ENCODE measurements at places on chromosomes 2 and 18.

- DNase-seq: no peak
These were observed 98.2 kb downstream of the HIBCH start for GRCh38 chr2:190221429-190221828.

- no peak for DNase-seq
These were observed 7.7 kb upstream of the MMADHC start for GRCh38 chr2:149595056-149595963.

- no peak for DNase-seq
These were observed 47.2 kb upstream of the STON1 start for GRCh38 chr2:48482769-48483168.

DNA sequence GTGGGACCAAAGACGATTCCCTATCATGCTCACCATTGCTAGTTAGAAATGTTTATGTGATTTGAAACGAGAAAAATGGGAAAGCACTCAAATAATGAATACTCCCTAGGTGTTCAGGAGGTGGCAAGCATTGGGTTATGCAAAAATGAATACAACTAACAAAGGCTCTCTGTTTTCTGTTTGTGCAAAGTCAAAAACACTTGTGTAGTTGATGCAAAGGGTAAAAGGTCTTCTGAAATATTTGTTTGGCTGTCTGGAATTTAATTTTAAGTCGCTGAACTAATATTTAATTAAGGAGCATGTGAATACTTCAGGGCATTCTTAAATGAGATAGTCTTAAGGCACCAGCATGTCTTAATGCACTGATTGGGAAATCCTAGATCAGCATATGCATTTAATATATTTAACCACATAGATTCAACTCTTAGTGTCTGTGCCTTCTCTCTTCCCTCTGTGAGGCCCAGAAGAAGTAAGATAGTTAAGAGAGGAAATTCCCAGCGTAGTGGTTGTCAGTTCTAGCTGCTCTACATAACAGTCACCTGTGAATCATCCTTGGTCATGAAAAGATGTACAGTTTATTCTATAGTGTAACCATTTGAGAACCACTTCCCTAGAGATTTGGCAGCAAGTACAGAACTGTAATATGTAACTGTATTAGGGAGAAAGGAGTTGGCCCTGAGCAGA lies 111.9 kb downstream of the EPC2 start:
- no peak for DNase-seq

DNA sequence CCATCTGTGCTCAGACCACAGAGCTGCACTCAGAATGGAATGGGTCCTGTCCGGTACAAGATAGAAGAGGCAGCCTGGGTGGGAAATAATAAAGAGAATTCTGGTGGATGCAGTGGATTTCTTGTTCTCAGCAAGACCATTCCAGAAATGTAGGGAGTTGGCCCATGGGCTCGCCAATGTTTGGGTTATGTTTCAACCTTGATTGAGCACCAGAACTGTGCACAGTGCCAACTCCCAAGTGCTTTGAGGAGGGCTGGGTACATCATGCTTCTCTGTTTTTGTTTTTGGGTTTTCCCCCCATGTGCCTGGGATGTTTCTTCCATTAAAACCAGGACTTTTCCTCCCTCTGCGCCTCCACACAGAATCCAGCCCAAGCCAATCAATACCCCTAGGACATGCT lies 304.1 kb downstream of the TNS1 start:
- no peak for DNase-seq

DNA sequence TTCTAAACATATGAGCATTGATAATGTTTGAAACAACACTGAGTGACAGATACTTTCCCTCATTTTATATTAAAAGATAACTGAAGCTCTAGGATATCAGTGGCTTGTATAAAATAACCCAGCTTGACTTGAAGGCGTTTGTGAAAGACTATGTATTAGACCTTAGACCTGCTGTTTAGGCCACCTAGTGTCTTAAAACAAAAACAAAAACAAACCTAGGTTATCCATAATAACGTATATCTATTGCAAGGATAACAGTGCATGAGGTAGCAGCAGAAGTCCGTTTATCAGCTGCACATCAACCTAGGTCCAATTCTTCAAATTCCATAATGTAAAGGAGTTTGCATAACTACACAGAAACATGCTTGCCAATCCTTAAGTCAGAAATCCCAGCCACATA lies 79.5 kb upstream of the MAP2 start:
- DNase-seq: no peak

DNA sequence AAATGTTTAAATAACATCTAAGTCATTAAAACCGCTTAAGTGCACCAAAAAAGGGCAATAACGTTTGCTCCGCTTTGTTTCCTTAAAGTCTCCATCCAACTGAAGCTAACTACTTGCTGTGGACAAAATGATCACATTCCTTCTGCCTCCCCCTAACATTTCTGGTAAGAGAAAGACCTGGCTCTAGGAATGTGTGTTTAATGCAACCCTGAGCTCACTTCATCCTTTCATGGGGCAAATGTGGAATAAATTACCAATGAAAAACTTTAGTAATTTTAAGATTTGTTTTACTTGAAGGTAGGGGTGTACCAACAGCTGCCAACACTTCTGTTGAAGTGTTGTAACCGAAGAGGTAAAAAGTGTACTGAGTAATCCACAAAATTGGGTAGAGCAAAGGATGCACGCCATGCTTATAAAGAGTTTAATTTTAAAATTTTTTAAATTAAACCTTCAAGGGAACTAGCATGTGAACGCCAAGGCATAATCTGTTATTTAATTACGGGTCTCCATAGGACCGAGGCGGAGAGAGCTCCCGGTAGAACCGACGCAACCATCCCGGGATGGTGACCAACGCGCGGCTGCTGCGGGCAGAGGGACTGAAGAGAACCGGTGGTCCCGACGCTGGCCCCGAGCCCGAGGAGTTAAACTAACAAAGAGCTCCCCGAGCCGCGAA lies 1.1 kb downstream of the HNRNPLL start:
- no peak for DNase-seq

- no peak for DNase-seq
These were observed 50.6 kb downstream of the TTC32 start for GRCh38 chr2:19851116-19851695.

DNA sequence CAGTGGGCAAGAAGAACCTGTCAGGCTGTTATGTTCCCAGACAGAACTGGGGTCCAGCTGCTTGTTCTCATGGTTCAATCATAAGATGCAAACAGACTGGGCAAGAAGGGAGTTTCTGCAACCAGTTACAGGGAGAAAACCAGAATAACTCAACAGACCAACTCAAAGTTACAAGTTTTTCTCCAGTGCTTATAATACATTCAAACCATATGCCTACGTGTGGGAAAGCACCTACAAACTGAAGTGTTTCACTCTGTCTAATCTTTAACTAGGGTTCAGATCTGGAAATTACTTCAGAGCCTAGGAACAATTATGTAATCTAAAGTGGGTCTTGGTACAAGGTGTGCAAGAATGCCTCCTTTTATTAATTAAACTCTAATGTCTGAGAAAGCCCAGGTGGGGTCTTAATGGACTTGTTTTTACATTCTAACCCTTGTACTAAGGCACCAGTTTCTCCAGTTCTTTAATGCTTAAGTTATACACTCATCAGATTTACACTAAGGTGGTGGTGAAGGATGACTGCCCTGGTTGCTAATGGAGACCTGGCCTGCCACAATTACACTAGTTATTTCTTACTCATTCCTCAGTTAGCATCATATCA lies 951.9 kb downstream of the TSN start:
- DNase-seq: no peak

- DNase-seq: no peak
These were observed 126.3 kb downstream of the ARHGAP28 start for GRCh38 chr18:6855767-6856166.

DNA sequence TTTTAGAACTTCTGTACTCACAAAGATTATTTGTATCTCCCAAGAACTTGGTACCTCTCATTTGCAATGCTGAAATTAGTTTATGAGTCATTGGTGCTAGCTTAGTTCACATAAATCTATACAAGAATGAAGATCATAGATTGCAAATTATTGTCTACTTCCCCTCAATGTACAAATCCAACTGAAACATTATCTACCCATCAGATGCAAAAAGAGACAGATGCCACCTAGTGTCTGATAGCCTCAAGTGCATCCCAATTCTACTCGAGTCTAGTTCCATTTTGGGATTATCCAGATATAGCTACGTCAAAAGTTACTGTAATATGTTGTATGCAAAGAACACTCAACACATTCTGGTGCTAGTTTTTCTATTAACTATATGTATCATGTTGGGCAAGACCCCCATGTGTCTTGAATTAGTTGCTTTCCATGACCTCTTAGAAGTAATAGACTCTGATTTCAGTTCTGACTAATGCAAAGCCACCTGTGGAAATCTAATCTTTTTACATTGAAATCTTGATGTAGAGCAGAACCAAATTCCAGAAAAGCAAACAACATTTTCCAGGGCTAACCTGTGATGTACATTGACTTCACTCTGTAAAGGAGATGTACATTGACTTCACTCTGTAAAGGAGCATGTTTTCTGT lies 210.0 kb downstream of the RBM43 start:
- DNase-seq: no peak

DNA sequence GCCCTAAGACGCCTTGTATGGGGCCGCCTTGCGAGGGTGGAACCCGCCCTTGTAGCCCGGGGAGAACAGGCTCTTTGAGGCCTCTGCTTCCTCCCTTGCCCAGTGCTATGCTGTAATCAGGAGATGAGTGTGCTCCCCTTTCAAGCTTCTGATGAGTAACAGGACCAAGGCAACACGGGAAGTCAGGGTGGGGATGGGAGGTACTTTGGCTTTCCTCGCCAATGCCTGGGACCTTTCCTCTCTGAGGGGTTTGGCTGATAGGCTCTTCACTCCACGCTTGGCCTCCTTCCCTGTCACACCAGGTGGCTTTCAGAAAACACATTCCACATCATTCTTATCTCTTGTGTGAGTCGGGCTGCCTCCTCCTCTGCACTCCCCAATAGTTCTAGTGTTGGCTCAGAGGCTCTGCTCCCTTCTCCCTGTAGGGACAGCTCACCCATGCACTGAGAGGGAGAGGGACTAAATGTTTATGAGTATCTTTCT lies 223.7 kb upstream of the TRIB2 start:
- DNase-seq: no peak

GRCh38 chr2:11842336-11842735 lies 95.9 kb downstream of the LPIN1 start:
- no peak for DNase-seq

GRCh38 chr18:72672364-72673184 lies 128.4 kb upstream of the CBLN2 start:
- DNase-seq: no peak

DNA sequence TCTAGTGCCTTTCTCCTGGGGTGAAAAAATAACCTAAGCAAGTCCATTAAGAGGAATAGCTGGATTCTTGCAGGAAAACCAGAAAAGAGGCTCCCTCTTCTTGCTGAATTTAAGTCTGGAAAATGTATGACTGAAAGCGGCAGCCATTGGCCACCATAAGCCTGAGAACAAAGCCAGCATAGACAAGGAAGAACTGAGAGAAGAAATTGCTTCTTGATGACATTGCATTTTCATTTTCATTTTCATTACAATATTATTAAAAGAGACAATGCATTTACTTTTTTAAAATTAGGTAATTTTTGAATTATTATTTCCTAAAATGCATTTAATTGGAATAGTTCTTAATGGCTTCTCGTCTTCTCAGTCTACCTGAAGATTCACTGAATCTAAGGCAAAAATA lies 1157.5 kb upstream of the ZEB2 start:
- DNase-seq: no peak

- no peak for DNase-seq
These were observed 167.1 kb upstream of the FOSL2 start for GRCh38 chr2:28225473-28226080.

DNA sequence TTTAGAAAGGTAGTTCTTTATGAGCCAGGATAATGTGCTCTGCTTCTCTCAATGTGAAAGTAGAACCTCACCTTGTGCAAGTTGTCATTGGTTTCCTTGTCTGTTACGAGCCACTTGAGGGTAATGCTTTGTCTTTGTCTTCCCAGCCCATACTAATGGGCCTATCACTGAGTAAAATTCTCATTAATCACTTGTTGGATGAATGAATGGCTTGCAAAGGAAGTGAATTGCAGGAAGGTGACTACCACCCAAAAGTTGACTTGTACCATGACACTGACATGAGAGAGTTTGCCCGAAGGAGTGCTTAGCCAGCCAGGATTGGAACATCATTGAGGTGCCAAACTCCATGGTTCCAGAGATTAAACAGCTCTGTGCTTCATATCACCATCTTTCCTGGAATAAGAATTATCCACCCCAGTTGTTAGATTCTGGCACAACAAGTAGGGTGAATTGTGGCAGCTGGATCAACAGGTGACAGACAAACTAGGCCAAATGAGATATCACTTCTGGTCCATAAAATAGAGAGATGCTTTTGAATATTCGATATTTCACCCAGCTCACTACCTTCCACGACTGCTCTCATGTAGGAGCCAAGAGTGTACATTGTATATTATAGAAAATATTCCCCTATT lies 20.5 kb upstream of the CD28 start:
- no peak for DNase-seq

GRCh38 chr2:25566694-25567093 lies 106.7 kb downstream of the DTNB start:
- DNase-seq: no peak

DNA sequence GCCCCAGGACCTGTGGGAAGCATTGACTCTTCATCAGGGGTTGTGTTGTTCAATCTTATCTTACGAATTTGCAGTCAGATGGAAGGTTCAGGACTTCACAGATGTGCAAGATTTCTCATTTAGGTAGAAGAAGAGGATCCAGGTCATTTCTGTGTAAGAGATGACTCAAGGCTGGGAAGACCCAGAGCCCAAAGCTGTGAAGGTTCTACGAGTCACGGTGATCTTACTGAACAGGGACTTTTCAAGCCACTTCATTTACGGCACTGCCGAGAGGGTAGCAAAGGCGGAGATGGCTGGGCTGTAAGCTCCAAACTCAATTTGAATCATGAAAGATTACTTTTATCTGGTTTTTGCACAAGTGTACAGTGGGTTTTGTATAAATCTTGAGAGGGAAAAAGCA lies 228.0 kb upstream of the MEX3C start:
- no peak for DNase-seq

GRCh38 chr2:100018341-100019193 lies 123.8 kb downstream of the AFF3 start:
- no peak for DNase-seq

DNA sequence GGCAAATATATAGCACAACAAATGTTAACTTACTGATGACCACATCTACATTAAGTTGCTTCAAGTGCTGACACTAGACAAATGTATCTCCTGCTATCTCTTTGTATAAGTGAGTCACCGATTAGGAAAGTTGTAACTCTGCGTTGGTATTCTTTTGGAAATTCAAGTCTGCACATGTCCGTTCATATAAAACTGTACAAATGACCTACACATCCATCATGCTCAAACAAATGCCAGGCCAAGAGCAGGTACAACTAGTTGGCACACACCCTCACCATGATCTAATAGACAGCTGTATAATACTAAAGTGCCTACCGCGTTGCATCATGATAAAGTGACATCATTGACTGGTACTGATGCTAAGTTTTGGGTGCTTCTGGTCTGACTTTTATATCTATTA lies 141.1 kb downstream of the RBMS1 start:
- DNase-seq: no peak

GRCh38 chr2:239368321-239368720 lies 32.5 kb downstream of the HDAC4 start:
- DNase-seq: no peak

Measured in activated naive CD4-positive, alpha-beta T cell (primary cell).